DMS153 (cell line): ENCODE measurements at places on chromosomes 4 and X.
A peak's percentile ranks its signal among the peaks of the same experiment; 100 is the strongest.

DNA sequence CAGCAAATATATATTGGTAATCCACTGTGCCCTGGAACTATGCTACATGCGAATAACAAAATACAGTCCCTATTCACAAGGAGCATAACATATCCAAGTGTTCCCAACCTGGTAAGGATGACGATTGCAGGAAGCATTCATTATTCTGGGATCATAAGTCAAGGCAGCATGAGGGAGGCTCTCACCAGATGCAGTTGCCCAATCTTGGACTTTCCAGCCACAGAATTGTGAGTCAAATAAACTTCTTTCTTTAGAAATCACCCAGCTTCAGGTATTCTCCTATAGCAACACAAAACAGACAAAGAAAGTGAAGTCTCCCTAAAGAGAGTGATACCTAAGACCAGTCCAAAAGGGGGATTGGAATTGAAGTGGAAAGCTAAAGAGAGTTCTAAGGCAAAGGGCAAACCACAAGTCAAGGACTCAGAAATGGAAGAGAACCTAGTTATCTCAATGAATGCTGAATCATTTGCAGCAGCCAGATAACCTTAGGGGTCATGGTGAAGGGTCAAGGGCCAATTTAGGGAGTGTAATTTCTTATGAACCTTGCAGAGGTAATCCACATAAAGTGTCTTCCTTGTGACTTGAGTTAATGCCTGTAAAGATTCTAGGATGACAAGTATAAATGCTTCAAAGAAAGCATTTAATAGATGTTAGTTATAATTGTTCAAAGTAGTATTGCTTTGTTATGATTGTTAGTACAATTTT lies 103.1 kb upstream of the PCDH7 start:
- DNase-seq, result no peak

DNA sequence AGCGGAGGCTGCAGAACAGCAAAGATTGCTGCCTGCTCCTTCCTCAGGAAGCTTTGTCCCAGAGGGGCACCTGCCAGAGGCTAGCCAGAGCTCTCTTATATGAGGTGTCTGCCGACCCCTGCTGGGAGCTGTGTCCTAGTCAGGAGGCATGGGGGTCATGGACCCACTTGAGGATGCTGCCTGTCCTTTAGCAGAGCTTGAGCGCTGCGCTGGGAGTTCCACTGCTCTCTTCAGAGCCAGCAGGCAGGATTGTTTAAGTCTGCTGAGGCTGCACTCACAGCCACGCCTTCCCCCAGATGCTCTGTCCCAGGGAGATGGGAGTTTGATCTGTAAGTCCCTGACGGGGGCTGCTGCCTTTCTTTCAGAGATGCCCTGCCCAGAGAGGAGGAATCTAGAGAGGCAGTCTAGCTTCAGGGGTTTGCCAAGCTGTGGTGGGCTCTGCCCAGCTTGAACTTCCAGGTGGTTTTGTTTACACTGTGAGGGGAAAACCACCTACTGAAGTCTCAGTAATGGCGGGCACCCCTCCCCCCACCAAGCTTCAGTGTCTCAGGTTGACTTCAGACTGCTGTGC lies 10.9 kb downstream of the DCK start:
- DNase-seq, result no peak

GRCh38 chr4:107094332-107094731 lies 58.2 kb upstream of the DKK2 start:
- no peak for DNase-seq

DNA sequence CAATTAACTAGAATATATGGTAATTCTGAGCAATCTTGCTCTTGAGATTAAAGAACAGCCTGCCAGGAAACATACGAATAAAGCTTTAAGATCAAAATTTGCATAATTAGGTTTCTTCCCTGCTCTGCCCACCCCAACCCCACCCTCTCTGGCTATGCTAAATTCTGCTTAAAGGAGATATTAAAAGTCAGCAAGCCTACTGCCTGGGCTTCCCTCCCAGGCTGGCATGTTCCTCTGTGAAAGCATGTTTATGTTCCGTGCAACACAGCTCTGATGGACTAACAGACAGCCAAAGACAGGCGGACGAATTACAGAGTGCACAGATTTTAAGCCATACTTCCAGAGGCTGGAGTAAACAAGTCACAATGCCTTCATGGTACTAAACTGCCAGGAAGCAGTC lies 28.4 kb downstream of the CD99L2 start:
- no peak for DNase-seq

- no peak for DNase-seq
Observed at GRCh38 chr4:145618210-145618931, 814 bp upstream of the MMAA start.

- peak; percentile 29 for DNase-seq
Observed at GRCh38 chrX:138775517-138775916, 64.0 kb upstream of the FGF13 start.

DNA sequence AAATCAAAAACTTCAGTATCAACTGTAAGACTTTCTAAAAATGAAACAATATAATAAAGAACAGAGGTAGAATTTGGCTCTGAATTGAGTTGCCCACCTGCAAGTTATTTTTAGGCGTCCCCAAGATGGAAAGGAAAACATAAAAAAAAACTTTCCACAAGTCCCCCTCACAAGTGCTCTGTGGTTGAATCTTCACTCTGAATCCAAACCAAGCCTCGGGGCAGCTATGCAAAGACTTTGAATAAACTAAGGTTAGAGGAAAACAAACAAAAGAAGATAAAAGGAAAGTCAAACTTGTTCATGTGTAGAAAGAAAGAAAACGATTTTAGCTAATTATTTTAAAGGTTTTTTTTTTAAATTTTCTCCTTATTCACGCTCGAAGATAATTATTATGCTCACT lies 372.4 kb upstream of the SLIT2 start:
- no peak for DNase-seq

DNA sequence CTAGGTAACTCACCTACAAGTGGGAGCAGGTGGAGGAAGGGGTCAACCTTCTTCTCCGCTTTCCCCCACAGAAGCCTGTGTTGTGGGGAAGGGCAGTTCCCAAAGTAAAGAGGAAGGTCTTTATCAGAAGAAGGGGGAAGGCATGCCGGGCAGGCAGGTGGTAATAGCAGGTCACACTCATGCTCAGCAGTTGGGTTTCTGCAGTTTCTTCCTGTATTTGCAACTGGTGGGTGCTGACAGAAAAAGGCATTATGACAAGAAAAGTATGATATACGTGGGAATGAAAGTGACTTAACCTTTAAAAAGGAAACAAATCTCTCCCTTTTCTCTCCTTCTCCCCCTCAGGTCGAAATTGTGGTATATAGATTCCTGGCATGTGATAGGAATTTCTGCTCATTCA lies 3.7 kb downstream of the MTMR1 start:
- DNase-seq, result no peak

DNA sequence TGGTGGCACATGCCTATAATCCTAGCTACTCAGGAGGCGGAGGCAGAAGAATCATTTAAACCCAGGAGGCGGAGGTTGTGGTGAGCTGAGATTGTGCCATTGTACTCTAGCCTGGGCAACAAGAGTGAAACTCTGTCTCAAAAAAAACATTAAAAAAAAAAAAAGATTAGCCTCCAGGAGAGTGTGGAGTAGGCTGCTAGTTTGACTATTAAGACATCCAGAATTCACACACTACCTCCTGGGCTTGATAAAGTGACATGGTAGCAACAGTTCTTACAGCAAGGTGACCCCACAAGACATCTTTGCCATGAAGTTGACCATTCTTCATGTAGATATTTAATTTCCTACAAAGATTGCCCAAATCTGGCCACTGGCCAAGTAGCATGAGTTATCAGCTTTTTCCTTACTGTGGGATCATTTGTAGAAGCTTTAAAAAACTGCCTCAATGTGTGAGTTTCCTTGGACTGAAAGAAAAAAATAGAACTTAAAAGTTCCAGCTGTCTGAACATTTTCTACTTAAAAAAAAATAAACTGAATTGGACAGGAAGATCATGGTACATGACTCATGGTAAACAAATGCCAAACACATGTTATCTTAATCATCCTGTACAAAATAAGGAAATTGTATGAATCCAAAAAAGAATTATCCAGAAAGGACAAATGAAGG lies 35.3 kb upstream of the SPRY1 start:
- DNase-seq, result no peak

GRCh38 chr4:65651031-65651430 lies 19.3 kb downstream of the EPHA5 start:
- no peak for DNase-seq

- no peak for DNase-seq
Observed at GRCh38 chr4:184849185-184849584, 23.4 kb upstream of the ACSL1 start.

- DNase-seq, result no peak
Observed at GRCh38 chr4:148425327-148426110, 16.7 kb downstream of the NR3C2 start.

DNA sequence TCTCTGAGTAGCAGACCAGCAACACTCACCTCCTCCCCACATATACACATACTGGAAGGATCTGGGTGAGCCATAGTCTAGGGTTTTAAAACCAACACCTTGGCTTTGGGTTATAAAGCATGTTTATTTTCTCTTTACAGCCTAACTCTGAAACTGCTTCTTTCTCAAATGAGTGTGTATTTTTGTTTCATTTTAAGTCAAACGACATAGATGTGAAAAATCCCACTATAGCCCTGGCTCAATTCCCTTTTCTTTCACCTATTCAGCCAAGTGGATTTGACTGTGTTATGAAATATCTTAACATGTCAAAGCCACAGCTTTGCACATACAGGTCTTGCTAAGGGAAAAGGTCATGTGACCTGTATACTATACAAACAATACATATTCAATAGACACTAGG lies 13.8 kb downstream of the NEXMIF start:
- DNase-seq, result no peak

DNA sequence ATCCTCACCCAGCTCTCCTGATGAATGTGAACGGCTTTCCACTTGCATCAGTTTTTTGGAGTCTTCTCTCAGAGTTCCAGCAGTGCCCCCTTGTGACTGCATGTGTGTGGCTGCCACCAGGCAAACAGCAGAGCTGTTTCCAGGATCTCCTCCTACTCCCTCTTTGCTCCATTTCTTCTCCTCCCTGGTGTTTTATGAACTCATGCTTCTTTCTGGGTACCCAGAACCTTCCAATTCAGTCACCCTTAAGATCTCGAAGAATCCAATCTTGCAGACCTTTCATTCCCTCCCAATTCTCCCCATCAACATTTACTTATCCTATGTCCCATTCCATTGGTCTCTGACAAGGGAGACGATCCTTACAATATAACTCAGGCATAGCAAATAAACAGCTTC lies 6.8 kb upstream of the TCEANC start:
- DNase-seq, result peak; percentile 37

GRCh38 chrX:12950851-12951594 lies 23.9 kb upstream of the TMSB4X start:
- DNase-seq, result no peak

DNA sequence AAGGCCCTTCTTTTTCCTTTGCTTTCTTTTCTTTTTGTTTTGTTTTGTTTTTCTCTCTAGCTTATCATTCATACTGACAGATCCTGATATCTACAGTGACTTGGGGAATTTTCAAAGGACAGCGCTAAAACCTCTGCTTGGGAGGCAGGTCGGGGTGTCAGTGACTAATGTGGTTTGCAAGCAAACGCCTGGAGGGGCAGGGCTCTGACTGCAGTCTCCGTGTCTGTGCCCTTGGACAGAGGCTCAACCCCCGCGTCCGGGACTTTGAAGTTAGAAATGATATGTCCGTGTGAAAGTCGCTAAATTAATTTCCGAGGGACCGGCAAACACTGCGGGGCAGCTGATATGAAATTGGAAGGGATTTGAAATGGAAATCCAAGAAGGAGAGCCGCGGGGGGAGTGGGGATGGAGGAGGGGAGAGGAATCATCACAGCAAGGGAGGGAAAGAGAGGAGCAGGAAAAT lies 312.4 kb downstream of the DHRSX start:
- DNase-seq, result no peak

DNA sequence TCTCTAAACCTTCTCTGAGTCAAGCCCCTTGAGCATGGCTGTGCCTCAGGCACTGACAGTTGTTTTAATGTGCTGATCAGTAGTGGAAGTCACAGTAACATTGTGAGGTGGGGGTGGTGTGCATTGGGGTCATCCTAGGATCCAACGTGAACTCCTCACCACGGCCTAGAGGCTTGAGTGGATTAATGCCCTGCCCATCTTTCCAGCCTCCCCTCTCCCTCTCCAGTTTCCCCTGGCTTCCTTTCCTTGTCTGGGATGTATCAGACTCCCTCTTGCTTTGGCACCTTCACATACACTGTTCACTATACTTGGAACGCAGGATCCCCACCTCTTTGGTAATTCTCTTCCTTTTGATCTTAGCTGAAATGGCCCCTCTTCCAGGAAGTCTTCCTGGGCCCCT lies 13.3 kb upstream of the PJA1 start:
- no peak for DNase-seq

- peak; percentile 62 for DNase-seq
Observed at GRCh38 chrX:100636321-100636991, at the start of gene TSPAN6. Gene TSPAN6 (minus strand): TSS chrX:100636806. CDS start chrX:100636694, 112 bp downstream.

- no peak for DNase-seq
Observed at GRCh38 chr4:56976283-56976836, 1.0 kb downstream of the NOA1 start.

DNA sequence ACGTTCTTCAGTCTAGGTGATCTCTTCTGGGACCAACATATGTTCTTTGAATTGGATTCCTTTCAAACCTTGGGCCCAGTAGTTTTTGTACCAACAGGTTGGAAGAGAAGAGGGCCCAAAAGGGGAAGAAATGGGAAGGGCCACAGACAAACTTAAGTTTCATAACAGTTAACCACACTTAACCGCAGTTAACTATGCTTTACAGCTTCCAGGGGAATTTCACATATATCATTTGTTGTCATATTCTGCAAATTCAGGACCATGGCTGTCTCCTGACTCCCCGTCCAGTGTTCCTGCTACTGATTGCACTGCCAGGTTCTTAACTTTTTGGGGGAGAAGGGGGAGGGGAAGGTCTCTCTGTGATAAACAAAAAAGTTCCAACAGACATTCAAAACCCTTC lies 34.6 kb downstream of the RTL5 start:
- DNase-seq, result no peak

- DNase-seq, result no peak
Observed at GRCh38 chr4:67371615-67372014, 173.7 kb downstream of the CENPC start.

- DNase-seq, result no peak
Observed at GRCh38 chrX:10467793-10468192, 152.6 kb downstream of the MID1 start.

- DNase-seq, result no peak
Observed at GRCh38 chr4:47251348-47252135, 212.0 kb downstream of the COMMD8 start.

DNA sequence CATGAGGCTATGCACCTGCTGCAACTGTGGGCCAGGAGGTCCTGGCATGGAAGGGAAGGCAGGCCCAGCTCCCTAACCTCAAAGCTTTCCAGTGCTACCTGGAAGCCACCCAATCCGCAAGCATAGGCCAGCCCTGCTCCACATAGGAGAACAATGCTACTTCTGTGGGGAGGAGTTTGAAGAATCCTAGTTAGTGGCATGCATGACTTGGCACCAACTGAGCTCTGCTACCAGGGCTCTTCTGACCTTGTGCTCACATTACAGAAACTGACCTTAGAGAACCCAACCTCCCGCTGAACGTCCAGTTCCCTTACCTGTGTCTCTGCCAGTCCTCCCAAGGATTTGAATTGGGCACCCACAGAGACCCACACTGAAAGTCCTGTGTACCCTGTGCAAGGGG lies 58.8 kb downstream of the USP46 start:
- DNase-seq, result no peak

GRCh38 chr4:15836362-15836761 lies 58.2 kb downstream of the CD38 start:
- DNase-seq, result no peak
